ENCODE measurements at places on chromosomes 3 and 15.

- no peak for DNase-seq
Observed at GRCh38 chr15:47991357-47991756, 129.4 kb upstream of the SLC24A5 start.

- DNase-seq, result no peak
Observed at GRCh38 chr15:30922480-30923311, 19.0 kb downstream of the FAN1 start.

GRCh38 chr3:7461202-7461825 lies 600.4 kb downstream of the GRM7 start:
- no peak for DNase-seq

DNA sequence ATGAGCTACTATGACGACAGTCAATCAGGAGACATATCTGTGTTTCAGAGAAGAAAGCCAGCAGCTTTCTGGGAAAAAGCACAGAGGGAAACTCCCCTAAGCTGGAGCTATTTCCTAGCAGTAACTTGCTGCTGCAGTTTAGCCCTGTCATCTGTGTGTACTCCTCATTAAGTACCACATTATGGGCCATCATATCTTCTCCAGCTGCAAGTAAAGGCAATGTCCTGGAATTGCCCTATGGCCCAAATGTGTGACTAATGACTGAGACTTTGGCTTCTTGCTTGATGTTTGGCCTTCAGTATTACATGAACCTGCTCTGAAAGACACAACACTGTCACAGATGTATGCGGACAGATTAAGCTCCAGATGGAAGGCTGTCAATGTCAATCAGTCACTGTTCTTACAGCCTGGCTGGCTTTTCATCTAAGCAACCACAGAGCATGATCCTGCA lies 190.8 kb downstream of the FHIT start:
- no peak for DNase-seq

- DNase-seq, result no peak
Observed at GRCh38 chr3:172384836-172385235, 63.4 kb downstream of the GHSR start.

DNA sequence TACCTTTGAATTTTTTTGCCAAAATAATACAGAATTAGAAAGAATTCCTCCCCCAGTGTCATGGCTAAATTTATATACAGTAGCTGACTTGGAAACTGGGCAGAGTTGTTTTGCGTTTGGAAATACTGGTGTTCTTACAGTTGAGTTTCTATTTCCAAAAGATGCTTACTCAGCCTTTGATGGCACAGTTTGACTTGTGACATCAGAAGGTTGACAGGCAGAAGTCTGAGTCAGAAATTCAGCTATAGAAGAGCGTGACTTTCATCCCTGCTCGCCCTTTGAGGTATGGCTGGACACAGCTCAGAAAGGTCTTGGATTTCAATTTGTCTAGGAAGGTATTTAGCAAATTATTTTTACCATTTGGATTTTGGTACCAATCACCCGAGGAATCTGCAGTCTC lies 175.8 kb downstream of the VGLL4 start:
- DNase-seq, result no peak

GRCh38 chr3:23775254-23775909 lies 30.4 kb upstream of the UBE2E1 start:
- no peak for DNase-seq

- DNase-seq, result peak; percentile 33
Observed at GRCh38 chr15:89171136-89172072, 50.0 kb downstream of the RLBP1 start.

Measured in activated naive CD4-positive, alpha-beta T cell treated with Interleukin-2 at 50 U/mL for 16 hours (primary cell).